ENCODE measurements at places on chromosomes 13 and 19. TPM values are rescaled to one million over a fixed set of nuclear protein-coding genes. Genes with fewer than 3 reads are reported as not detected.

DNA sequence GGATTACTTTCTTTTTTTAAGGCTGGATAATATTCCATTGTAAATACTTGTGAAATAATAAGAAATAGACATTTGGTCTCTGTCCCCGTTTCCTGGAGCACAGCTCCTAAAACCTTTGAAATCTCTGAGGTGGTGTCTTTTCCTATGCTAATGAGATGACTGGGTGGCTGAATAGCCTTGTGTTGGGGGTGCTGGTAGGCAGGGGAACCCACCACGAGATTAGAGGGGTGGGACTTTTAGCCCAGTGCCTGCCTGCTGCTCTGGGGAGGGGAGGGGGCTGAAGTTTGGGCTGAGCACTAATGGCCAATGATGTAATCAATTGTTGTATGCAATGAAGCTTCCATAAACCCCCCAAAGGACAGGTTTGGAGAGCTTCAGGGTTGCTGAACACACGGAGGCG lies 175.7 kb downstream of the FGF9 start:
- no peak for DNase-seq

- peak; percentile 6 for DNase-seq
These were observed 134.7 kb upstream of the SLITRK5 start for GRCh38 chr13:87536499-87536898.

DNA sequence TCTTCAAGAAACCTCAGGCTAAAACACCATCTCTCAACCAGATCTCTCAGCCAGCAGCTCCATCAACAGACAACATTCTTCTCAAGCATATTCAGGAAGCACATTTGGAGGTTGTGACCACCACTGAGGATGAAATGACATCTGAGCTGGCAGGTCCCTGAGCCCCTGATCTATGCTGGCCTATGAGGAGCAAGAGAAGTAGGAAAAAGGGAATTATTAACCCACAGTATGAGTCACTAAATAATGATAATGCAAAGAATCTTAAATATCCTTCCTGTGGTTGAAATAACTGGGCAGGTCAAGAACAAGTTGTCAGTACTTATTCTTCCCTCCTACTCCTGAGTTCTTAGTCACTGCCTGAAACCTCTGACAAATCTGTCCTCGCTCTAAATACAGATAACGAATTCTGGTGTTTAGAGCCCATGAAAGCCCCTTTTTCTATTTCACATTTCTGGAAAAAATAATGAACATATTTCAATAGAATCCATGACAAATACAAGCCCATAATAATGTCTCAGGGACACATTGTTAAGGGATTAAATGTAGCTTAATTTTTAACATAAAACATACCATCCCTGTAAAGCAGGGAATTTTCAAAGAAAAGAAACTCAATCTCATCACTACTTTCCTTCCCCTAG lies 225.8 kb upstream of the IRS2 start:
- DNase-seq, result peak; percentile 100

DNA sequence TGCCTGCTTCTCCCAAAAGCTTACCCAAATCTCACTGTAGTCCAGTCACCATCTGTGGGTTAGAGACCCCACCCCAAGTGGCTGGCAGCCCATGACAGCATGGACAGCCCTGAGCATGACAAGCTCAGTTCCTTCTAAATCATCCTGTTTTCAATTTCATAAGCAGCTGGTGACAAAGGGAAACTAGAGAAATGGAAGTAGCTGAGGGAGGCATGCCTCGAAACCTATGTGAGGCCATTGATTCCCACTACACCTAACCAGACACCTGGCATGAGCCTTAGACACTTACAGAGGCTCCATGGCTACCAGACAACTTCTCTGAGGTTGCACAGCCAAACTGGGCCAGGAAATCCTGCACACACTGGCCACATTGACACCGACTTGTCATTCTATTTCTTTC lies 56.2 kb downstream of the ABCC4 start:
- DNase-seq, result no peak

DNA sequence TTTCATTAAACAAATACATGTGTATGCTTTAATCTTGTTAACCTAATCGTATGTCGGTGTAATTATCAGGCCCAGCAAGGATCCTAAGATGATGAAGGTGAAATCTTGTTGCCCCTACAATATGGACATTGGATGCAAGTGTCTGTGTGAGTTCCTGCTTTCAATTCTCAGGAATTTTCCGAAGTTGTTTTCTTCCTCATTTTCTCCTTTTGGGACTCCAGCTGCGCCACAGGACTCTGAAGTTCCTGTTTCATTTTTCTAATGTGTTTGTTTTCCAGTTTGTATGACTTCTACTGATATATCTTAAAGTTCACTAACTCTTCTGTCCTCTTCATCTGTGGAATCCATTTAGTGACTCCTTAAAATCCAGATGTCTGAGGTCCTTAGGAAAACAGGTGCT lies 11.9 kb upstream of the OR7D2 start:
- DNase-seq, result no peak

DNA sequence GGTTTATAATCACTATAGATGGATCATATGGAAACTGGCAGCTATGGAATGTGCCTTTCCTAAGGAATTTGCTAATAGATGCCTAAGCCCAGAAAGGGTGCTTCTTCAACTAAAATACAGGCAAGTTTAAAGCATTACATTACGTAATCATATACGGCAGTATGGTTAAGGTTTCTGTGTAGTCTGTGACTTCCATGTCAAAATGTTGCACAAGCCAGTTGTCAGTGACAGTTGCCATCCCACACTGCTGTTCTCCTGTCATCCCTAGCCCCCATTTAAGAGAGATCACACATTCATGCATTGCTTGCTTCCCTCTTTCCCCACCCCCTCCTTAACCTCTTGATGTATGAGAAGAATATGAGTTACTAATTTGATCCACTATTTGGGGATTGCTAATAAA lies 47.3 kb downstream of the BRCA2 start:
- DNase-seq, result no peak

GRCh38 chr19:45497791-45498190 lies 452 bp upstream of the PPM1N start:
- no peak for DNase-seq

DNA sequence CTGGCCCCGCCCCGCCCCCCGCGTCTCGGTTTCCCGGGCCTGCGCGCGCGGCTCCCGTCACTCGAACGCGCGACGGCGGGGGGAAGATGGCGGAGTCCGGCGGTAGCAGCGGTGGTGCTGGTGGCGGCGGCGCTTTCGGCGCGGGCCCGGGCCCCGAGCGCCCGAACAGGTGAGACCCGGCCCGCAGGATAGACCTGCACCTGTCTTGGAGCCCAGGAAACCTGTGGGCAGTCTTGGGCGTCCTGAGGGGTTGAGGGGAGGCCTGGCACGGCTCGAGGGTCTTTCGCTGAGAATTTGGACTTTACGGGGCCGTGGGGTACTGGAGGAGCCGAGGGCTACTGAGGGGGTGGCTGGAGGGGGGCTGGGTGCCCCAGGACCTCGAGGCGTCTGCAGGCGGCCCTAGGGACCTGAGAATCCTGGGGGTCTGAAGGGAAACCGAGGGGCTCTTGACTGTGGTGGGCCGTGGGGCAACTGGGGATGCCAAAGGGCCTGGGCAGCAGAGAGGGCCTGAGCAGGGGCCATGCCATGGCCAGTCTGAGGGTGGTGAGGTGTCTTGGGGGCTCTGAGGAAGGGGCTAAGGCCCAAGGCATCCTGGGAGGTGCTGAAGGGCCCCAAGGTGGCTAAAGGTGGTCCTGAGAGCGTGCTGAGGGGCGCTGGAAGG lies at the start of gene KLHL26:
Gene KLHL26 (plus strand): TSS at position 60 of the 661 bp plus-strand sequence. CDS start 27 bp downstream, at position 87.
- DNase-seq, result no peak

DNA sequence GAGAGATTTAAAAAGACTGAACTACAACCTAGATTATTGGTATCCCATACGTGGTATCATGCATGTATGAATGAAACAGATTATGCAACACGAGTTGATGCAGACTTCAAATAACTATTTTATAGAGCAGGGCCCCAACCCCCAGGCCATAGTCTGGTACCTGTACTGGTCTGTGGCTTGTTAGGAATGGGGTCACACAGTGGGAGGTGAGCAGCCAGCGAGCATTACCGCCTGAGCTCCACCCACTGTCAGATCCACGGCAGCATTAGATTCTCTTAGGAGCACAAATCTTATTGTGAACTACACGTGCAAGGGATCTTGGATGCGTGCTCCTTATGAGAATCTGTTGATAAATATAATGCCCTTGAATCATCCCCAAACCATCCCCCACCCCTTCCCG lies 320.2 kb downstream of the TBC1D4 start:
- DNase-seq, result no peak

GRCh38 chr19:44260695-44261446 lies 1.2 kb downstream of the ZNF233 start:
- DNase-seq, result no peak

DNA sequence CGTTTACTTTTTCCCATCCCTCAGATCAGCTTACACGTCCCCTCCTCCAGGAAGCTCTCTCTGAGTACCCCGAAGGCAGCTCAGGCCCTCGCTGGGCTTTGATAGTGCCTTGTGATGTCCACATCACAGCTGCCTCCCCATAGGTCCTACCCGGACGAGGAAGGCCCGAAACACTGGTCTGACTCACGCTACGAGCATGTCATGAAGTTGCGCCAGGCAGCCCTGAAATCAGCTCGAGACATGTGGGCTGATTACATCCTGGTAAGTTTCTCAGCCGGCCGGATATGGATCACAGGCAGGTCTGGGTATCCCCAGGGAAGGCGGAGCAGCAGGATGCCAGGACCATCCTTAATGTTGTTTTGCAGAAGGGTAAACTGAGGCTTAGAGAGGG lies 4.8 kb downstream of the COLGALT1 start:
- DNase-seq, result no peak

Gene SRRM5
- 0.05 TPM for total RNA-seq

Gene CKM
- total RNA-seq, result not detected

Gene GIPR
- total RNA-seq, result 0.50 TPM

Gene VSTM2B
- not detected for total RNA-seq

Measured in renal cortical epithelial cell (primary cell).